ENCODE measurements at places on chromosomes 11 and 22.

DNA sequence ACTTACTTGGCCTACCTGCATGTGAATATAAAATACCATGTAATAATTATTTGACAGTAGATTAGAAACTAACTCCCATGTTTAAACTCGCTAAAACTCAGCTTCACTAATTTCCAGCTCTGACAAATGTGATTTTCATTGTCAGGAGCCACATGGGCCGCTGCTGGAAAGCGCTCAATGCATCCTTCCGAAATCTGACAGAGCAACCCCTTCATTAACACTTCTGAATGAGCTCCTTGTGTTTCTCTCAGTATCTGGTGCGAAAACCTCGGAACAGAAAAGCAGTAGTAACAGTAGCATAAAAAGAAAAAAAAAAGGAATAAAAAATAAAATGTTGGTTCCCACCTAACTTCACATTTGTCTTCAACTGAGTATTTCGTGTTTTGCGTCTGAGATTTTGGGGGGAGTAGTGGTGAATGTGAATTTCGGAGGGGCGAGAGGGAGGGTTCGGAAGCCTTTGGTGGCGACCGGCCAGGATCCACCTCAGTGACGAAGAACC lies 710 bp downstream of the MTCH2 start:
- no peak for DNase-seq

DNA sequence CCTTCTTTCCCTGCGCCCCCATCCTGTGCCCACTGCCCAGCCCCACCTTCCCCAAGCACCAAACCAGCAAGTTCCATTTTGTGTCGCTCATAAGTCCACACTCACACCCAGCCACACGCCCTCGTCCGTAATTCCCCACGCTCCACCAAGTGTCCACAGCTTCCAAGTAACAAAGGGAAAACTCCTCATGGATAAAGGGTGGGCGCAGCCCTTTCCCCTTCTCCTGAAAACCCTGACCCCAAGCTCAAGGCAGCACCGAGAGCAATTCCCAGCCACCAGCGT lies 458 bp downstream of the FXYD6 start:
- DNase-seq, result no peak

- peak; percentile 15 for DNase-seq
Observed at GRCh38 chr11:84800755-84801346, 826.3 kb downstream of the DLG2 start.

DNA sequence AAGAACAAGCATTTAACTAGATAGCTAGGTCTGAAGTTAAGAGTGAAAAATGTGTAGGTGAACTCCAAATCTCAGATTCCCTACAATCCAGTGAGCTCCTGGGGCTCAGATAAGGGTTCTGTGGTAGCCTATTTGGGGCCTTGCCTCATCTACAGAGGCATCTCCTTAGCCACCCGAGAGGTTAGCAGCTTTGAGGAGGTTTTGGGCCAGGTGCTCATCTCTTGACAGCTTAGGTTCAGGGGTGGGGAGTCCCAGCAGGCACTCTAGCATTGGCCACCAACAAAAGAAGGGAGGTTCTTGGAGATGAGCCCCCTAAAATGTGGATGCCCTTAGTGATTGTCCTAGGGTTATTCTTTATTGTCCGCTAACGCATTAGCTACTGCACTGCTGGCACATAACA lies 184.4 kb upstream of the B3GAT1 start:
- no peak for DNase-seq

DNA sequence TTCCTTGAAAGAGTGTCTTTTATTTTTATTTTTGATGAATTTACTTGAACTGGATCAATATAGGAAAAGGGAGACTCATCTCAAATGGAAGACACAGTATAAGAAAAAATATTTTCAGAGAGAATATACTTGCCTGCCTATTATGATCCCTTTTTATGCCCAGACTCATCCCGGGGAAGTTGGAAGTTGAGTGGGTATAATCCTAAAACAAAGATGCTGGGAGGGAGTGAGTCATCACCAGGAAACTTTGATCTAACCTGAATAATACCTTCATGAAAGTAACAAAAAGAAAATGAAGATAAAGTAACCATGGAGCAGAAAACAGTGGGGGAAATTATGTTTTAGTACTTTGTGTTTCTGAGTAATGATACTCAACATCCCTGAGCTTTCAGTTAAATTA lies 1514.0 kb downstream of the FAM181B start:
- no peak for DNase-seq

DNA sequence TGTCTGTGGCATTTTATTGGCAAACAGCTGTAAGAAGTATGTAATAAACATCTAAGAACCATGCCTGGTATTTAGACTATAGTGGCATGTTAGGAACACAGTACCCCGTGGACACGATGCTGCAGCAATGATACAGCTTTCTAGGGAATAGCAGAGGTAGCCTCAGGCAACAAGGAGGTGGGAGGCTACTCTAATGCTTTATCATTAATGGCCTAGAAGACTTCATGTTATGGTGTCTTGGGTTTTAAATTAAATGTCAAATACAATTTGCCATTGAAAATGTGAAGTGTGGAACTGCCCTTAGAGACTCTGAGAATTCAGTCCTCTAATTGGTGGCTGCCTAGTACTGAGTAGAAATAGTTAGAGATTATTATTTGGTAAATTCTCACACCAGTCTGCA lies 516.9 kb downstream of the CNTN5 start:
- no peak for DNase-seq

- DNase-seq, result no peak
Observed at GRCh38 chr11:23288003-23288783, 427.9 kb upstream of the CCDC179 start.

GRCh38 chr22:20822240-20822639 lies 36.4 kb downstream of the PI4KA start:
- DNase-seq, result no peak

DNA sequence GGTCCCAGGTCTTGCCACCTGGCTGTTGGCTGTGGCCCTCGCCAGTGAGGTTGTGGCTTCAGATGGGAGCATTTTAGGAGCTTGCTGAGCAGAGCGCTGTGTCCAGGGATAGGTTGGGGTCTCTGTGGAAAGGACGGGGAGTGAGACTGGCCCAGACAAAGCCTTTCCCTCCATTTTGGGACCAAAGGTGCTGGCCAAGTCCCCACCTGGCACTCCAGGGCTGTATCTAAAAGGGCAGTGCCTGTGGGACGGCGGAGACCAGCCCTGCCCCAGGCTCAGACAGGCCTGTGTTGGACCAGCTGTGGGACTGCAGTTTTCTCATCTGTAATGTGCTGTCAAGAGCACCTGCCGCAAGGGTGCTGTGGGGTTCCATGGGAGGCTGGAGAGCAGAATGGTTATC lies 5.0 kb upstream of the KCTD17 start:
- DNase-seq, result no peak

DNA sequence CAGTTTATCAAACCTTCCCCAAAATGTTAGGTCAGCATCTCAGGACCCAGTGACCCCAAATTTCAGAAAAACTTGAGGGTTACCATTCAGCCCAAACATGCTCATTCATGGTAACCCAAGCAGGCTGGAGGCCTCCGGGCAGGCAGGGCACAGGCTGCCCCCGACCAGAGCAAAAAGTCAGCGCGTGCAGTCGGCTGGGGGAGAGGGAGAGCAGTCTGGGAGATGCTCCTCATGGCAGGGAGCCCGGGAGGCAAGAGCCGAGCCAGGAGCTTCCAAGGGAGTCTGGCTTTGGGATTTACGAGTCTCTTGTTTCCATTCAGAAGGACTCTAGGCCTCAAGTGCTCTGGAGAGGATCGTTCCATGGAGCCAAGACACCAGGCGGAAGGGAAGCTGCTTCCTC lies 45.7 kb downstream of the RPUSD4 start:
- no peak for DNase-seq

DNA sequence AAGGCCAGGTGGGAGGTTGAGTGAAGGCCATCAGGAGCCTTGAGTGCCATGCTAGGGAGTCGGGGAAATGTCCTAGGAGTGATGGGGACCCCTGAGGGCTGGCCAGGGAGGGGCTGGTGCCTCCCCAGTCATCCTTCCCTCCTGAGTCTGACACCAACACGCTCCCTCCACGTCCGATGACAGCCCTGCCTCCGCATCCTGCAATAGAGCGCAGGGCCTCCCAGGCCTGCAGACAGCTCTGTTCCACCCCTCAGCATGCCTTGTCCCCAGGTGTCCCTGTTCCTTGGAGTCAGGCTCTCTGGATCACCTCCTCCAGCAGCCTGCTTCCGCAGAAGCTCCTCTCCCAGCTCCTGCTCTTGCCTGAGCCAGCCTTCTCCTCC lies 3.1 kb downstream of the RAC2 start:
- no peak for DNase-seq

DNA sequence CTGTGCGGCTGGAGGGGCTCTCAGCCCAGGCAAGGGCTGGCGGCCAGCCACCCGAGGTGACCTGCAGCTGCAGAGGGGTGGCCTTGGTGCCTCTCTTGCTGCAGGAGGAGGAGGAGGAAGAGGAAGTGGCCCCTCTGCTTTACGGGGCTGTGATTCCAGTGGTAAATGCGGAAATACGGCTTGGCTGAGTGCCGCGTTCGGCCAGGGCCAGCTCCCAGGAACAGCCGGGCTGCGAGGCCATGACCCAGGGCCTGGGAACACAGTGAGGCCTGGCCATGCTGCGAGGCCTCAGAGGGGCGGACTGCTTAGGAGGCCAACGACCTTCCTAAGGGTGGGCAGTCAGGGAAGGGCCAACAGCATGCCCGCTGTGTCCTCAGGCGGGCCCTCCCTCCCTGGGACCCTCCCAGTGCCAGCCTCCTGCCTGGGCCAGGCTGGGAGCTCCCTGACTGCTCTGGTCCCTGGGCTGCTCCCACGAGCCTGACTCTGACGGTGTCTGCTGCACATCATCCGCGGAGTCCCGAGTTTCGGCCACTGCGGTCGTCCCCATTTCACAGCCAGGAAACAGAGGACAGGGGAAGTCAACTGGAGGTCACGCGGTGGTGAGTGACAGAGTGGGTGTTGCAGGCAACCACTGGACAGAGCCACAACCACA lies 20.8 kb upstream of the PPARA start:
- no peak for DNase-seq

GRCh38 chr22:48835364-48835763 lies 992.3 kb downstream of the BRD1 start:
- no peak for DNase-seq

DNA sequence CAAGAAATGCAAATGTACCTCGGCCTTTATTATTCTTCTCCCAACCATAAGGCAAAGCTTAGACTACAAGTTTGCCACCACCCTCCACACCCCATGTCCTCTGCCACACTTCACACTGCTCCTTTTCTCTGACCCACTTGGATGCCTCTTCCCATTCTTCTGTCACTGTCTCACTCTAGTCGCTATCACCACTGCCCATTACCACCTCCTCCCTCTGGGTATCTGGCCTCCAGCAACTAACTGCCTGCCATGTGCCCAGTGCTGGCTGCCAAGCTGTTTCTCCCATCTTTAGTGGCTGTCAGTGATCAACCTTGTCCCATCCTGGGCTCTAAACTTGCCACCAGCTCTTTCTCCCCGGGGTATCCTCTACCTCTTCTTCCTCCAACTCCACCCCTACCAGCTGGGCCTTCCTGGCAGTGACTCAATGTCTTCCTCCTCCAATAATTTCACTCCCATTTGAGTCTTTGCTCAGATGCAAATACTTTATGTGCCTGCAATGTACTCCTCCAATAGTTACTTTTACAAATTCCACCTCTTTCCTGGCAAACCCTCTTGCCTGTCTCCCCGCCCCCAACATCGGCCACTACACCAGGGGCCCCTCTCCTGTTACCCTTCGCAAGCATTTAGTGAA lies 20.1 kb upstream of the KDM2A start:
- DNase-seq, result no peak
